ENCODE measurements at places on chromosomes 6 and 20.

- DNase-seq, result peak; percentile 56
These were observed 1.5 kb upstream of the CPNE5 start for GRCh38 chr6:36840432-36841403.

DNA sequence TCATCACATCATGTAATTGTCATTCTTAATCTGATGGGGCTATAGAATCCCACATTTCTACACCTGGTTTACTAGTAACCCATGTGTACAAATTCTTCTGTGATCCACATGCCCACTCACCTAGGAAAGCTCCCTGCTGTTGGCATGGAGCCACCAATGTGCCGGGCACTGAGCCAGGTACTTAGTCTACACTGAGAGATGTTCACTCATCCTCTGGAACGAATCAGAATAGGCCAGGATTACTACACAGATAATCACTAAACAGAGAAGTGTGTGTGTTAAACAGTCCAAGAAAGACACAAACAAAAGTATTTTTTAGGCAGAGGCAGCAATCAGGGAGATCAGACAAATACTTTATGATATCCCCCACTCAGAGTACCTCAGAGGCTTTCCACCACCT lies 193.2 kb upstream of the VGLL2 start:
- peak; percentile 29 for DNase-seq

- no peak for DNase-seq
These were observed 39.9 kb upstream of the TGM6 start for GRCh38 chr20:2340823-2341222.

DNA sequence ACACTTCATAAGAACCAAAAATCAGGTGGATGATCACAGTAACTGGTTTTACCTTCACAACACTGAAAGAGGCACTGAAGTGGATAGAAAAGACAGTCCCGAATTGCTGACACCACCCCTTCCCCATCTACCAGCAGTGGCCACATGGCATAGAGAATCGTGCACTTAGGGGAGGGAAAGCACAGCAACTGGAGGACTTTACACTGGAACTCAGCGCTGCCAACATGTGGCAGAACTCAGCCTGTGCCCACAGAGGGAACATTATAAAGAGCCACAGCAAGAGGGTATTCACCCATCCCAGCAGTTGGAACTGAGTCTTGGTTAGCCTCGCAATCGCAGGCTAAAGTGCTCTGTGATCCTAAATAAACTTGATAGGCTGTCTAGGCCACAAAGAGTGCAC lies 6.5 kb upstream of the KIAA1586 start:
- no peak for DNase-seq

- DNase-seq, result peak; percentile 78
These were observed 43.1 kb upstream of the NAA20 start for GRCh38 chr20:19973961-19974629.

GRCh38 chr20:32557319-32557718 lies 27.8 kb downstream of the NOL4L start:
- no peak for DNase-seq

GRCh38 chr20:53299831-53300230 lies 293.8 kb downstream of the ZNF217 start:
- DNase-seq, result no peak

- no peak for DNase-seq
These were observed 45.5 kb upstream of the THEMIS start for GRCh38 chr6:127946388-127946787.

GRCh38 chr6:251920-252319 lies 40.4 kb upstream of the DUSP22 start:
- no peak for DNase-seq

DNA sequence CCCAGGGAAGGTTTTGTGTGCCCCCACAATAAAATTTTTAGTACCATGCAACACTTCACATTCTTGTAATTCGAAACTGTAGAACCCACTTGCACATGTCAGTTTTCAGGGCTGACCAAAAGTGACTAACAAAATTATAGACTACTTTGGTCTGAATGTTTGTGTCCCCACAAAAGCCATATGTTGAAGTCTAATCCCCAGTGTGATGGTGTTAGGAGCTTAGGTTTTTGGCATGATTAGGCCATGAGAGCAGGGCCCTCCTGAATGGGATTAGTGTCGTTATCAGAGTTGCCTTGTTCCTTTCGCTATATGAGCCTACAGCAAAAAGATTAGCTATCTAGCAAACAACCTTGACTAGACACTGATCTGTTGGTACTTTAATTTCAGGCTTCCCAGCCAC lies 49.0 kb upstream of the TENT5A start:
- no peak for DNase-seq

DNA sequence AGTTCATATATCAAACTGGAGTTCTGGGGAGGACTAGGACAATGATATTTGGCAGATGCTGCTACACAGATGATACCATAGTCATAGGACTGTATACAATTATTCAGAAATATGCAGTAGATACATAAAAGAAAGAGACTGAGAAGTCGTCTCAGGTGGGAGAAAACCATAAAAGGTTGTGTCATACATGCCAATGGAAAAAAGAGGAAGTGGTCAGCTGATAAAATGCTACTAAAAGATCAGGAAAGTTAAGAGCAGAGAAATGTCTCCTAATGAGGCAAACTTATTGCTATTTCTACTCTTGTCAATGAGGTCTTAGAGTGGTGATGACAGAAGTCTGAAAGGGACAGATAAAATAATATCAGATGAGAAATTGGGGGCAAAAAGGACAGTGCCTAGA lies 407.6 kb downstream of the COL12A1 start:
- DNase-seq, result no peak

GRCh38 chr6:137165375-137166246 lies 7.8 kb downstream of the IL22RA2 start:
- no peak for DNase-seq

DNA sequence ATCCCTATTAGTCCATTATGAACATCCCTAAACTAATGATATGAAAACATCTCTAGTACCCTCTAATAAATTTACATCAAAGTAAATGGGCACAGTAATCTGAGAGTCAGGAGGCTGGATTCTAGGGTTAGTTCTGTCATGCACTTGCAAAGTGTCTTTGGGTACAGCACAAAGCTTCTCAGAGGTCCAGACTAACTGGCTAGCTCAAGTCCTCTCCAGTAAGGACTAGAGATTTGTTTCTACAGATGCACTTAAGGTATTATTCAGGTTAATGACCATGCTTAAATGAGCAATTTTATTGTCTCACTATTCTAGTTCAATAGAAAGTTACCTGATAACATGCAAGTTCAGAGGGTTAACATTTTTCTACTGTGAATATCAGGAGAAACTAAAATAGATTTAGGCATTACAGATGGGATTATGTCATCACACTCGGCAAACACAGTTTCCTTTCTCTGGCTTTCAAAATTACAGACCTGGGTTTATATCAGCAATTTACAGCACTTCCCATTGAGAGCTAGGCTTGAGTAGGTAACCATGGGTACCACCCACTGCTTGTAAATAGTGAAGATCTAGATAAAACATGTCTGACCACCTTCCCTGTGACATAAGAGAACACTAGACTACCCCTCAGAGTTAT lies 402.9 kb upstream of the RUNX2 start:
- DNase-seq, result no peak

DNA sequence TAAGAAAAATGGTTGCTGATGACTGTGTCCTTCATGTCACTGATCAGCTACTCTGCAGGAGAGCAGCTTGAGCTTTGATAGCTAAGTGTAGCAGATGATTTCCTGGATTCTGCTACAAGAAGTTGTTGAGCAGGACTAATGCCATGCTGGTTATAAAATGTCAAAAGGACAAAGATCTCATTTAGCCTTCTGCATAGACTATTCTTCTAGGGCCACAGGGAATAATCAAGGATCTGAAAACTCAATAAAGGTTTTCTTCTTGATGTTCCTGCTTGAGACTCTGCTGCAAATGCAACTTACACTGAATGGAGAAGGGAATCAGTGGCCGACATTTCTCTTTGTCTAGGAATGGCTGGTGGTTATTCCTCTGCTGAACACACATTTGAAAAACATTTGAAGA lies 360.3 kb upstream of the PTCHD4 start:
- no peak for DNase-seq

GRCh38 chr6:51578994-51579393 lies 508.4 kb downstream of the PKHD1 start:
- DNase-seq, result no peak

GRCh38 chr6:109382576-109383437 lies 540 bp upstream of the CD164 start:
- peak; percentile 97 for DNase-seq

DNA sequence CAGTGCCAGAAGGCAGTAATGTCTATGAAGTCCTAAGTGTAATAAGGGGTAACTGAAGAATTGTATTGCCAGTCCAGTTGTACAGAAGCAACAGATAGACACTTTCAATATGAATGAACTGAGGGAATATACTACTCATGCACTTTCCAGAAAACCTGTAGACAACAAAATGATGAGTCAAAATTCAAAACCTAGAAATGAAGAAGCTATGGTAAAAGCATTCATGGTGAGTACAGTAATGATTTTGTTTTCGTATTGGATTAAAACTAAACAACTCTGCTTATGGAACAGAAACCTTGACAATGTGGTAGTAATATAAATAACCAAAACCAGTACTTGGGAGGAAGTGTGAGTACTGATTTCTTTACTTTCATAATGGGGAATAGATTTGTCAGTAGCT lies 35.0 kb downstream of the ARMC2 start:
- DNase-seq, result no peak

GRCh38 chr6:55643861-55644260 lies 64.9 kb upstream of the HMGCLL1 start:
- no peak for DNase-seq

DNA sequence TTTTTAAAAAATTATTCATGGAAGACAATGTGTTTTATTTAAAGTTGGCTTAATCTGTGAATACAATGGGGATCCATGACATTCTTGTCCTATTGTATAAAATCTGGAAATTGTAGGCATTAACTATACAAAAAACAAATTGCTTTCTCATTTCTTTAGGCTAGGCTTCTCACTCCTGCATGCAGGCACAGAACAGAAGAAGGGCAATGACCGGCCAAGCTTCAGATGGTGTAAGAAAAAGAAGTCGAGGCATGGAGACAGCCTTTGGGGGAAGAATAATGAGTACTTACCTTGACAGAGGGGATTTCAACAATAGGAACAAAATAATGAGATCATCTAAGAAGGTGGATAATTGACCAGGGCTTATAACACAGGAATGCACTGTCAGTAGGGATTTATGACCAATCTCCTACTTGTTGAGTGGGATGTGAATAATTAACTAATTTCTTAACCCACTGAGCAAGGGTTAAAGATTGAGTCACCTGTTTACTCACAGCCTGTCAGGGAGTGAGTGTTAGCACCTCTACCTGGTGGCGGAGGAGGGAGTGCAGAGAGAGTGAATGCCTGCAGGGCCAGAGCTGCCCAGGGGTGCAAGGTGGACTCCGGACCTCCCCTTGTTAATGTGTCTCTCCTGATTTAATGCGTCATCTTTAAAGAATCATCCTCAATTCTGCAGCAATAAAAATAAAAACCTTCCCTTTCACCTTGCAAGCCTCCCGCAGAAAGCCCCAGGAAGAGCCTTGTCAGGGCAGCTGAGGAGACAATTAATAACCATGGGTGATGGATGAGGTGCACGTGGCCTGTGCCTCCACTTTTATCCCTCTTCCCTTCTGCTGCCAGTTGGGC lies 3.9 kb downstream of the SLC22A2 start:
- no peak for DNase-seq

GRCh38 chr20:4502756-4503155 lies 219.0 kb upstream of the PRND start:
- DNase-seq, result no peak

All from right hindlimb (tissue), 1 donor.